Hematopoietic multipotent progenitor cell (in vitro differentiated cells): ENCODE measurements at places on chromosomes 1 and 21. TPM values are rescaled to one million over a fixed set of nuclear protein-coding genes. Genes with fewer than 3 reads are reported as not detected.

GRCh38 chr1:228737601-228738041, 2.3 kb downstream of the RHOU start:
- no peak for DNase-seq

GRCh38 chr1:37123276-37124115, 89.2 kb upstream of the GRIK3 start:
- DNase-seq: no peak

- no peak for DNase-seq
Observed at GRCh38 chr1:1945782-1946393, 26.8 kb upstream of the TMEM52 start.

FAM177B gene
- total RNA-seq: 0.27 TPM

GRCh38 chr1:78227705-78228635, 182.2 kb downstream of the GIPC2 start:
- DNase-seq: no peak

DNA sequence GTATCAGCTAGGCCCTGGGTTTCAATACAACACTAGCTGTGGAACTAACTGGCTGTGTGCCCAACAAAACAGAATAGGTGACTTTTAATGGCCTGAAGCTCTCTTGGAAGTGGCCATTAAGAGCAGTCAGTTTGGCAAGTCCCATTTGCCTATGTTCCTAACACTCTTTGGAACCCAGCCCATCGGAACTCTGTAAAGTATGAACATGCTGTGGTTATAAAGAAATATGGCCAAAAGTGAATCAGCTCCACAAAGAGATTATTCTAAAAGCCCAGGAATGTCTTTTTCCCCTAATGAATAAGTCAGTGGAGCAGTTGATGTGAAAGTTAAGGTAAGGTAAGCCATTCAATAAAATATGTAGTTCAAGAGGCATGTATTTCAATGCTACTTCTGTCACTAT, 223.7 kb upstream of the ADAMTS5 start:
- DNase-seq: no peak

DNA sequence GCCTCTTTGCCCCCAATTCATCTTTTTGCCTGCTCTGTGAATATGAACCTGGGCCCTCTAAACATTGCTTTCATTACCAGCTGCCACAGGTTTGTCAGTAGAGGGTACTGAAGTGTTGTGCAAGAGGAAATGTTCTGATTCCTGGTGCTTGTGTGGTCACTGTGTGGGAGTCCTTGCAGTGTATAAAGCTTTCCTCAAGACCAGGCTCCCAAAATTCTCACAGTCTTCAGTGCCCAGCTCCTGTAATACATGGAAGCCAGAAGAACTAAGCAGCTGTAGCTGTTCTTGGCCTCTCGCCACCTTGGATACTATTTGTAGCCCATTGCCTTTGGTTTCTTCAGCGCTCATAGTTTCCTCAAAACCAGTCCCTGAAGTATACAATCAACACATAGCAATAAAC, 1046.2 kb downstream of the BRINP3 start:
- no peak for DNase-seq

DNA sequence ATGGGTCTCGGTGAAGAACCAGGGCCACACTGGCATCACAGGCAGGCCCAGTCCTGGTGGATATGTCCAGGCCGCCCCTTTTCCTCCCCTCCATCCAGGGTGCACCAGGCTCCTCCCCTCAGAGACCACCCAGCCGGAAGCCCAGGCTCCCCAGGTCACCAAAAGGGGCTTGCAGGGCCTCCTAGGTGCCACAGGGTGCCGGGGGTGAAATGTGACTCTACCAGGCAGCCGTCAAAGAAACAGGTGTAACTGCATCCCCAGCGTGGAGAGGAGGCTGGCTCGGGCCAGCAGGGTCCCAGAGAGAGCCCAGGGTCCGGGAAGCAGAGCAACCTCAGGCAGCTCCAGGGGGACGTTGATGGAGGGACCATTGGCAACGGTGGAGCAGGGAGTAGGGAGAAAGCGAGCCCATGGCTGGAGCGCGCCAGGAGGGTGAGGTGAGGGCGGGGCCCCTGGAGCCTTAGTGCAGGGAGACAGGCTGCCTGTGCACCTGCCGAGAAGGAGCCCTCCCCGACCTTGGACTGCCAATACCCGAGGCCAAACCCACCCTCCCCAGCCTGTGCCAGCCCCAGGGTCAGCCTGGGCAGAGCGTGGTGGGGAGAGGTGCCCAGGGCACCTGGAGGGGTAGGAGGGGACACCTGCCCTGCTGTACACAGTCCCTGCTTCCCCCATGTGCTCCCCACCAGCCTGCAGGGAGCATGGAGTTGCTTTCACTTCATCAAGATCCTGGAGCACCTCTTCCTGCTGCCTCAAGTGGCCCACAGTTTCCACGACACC, 48.3 kb upstream of the POFUT2 start:
- DNase-seq: no peak

SLC22A15 gene
- total RNA-seq: 5.4 TPM

- DNase-seq: no peak
Observed at GRCh38 chr21:45435405-45435981, 30.5 kb downstream of the COL18A1 start.

- DNase-seq: no peak
Observed at GRCh38 chr1:39795651-39796050, 7.0 kb upstream of the BMP8B start.

C1orf226 gene
- total RNA-seq: 0.27 TPM

DNA sequence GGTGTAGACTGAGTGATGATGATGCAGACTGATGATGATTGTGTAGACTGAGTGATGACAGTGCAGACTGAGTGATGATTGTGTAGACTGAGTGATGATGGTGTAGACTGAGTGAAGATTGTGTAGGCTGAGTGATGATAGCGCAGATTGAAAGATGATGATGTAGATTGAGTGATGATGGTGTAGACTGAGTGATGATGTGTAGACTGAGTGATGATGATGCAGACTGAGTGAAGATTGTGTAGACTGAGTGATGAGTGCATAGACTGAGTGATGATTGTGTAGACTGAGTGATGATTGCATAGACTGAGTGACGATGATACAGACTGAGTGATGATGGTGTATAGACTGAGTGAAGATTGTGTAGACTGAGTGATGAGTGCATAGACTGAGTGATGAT, 28.7 kb downstream of the FAM89A start:
- no peak for DNase-seq

DNA sequence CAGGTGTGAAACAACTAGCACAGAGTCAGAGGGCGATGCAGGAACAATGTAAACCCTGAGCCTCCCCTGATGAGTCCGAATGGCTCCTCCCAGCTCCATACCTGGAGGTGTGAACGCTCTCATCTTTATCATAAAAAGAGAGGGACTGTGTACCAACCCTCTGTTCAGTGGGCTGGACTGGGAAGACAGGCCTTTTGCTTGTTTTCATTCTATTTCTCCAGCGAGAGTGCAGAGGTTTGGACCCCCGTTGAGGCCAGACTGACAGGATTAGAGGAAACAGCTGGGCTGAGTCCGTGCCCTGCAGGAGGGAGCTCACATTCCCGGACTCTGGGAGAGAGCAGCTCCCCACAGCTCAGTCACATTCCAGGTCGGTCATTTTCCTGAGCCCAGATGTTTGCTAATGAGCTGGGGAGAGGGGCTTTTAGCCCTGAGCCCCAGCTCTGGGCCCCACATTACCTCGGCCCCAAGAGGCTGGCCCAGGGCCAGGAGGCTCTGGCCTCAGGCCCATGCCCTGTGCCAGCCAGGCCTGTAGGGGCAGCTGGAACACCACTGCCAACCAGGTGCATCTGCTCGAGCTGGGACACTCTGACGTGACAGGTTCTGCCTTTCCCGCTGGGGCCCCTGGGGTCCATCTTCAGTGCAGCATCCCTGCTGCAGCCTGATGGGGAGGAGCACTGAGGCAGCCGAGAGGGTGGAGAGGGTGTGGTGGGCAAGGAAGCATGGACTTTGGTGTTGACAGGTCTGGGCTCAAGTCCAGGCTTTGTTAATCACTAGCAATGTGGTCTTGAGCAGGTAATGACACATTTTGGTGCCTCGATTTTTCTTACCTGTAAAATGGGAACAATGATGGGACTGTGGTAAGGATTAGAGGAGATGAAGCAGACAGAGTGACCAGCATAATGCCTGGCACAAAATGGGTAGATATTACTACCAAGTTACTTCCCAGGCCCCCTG, 3.5 kb upstream of the NBL1 start:
- DNase-seq: no peak

- no peak for DNase-seq
Observed at GRCh38 chr1:20472860-20473711, 12.9 kb downstream of the CAMK2N1 start.

LRRC53 gene
- total RNA-seq: not detected

GRCh38 chr1:230682274-230682673, 31.6 kb downstream of the AGT start:
- DNase-seq: no peak
